Uterus (tissue), 4 donors: ENCODE measurements at places on chromosomes 4 and X. TPM values are rescaled to one million over a fixed set of nuclear protein-coding genes. Genes with fewer than 3 reads are reported as not detected.
A peak's percentile ranks its signal among the peaks of the same experiment; 100 is the strongest.

DNA sequence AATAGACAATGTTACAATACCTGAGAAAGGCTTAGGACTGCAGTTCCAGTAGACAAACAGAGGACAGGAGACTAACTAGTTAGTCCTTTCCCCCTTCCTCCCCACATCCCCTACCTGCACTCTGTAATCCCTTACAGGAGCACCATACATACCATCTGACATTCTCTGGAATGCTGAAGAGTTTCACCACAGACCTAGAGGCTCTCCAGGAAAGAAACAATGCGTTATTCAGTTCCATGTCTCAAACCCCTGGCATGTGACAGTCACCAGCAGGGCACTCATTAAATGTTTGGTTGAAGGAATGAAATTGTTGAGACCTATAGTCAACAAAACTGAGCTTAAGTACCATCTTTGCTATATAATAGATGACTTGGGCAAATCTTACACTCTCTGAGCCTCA is 100.2 kb upstream of the USP38 start:
- H3K4me1 ChIP-seq = no peaks in the 10 kb centered on the region
- H3K27me3 ChIP-seq = no peaks in the 10 kb centered on the region
- H3K4me3 ChIP-seq = no peak overlapping the region
- H3K27ac ChIP-seq = no peak overlapping the region
- no peaks in the 10 kb centered on the region for H3K36me3 ChIP-seq

GRCh38 chrX:133523081-133523487 is 107.8 kb upstream of the GPC4 start:
- no peaks in the 10 kb centered on the region for H3K27me3 ChIP-seq
- DNase-seq = no peak
- H3K36me3 ChIP-seq = no peaks in the 10 kb centered on the region
- H3K4me1 ChIP-seq = no peaks in the 10 kb centered on the region

GRCh38 chr4:15232366-15233263 is 195.2 kb upstream of the C1QTNF7 start:
- DNase-seq = no peak
- no peaks in the 10 kb centered on the region for H3K27me3 ChIP-seq
- H3K4me3 ChIP-seq = no peak overlapping the region
- peaks cover 12% of the 10 kb centered on the region for H3K4me1 ChIP-seq

- H3K27ac ChIP-seq = no peak overlapping the region
- DNase-seq = no peak
- no peaks in the 10 kb centered on the region for H3K4me1 ChIP-seq
- H3K36me3 ChIP-seq = no peaks in the 10 kb centered on the region
Measured at GRCh38 chr4:121479808-121480207, 99.0 kb upstream of the QRFPR start.

DNA sequence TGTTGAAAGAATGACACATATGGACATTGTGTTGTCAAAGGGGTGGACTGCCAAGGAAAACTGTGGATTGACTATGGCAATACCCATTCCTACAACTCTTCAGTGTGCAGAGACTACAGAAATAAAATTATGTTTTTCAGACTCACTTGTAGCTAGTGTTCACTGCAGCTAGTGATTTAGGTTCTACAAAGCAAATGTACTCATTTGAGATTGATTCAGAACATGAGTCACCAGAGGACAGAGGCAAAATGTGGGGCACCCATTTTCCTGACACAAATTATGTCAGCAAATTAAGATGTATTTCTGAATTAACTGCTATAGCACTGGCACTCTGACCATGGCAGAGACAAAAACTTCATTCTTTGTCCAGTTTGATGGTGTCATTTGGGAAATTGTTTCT is 40.7 kb downstream of the SPCS3 start:
- H3K27ac ChIP-seq = no peak overlapping the region
- DNase-seq = no peak
- H3K4me1 ChIP-seq = no peaks in the 10 kb centered on the region
- no peaks in the 10 kb centered on the region for H3K27me3 ChIP-seq
- H3K36me3 ChIP-seq = no peaks in the 10 kb centered on the region

- no peak overlapping the region for H3K4me3 ChIP-seq
- no peaks in the 10 kb centered on the region for H3K4me1 ChIP-seq
- DNase-seq = no peak
- H3K27me3 ChIP-seq = no peaks in the 10 kb centered on the region
Measured at GRCh38 chr4:185775792-185776555, 36.0 kb downstream of the SORBS2 start.

DNA sequence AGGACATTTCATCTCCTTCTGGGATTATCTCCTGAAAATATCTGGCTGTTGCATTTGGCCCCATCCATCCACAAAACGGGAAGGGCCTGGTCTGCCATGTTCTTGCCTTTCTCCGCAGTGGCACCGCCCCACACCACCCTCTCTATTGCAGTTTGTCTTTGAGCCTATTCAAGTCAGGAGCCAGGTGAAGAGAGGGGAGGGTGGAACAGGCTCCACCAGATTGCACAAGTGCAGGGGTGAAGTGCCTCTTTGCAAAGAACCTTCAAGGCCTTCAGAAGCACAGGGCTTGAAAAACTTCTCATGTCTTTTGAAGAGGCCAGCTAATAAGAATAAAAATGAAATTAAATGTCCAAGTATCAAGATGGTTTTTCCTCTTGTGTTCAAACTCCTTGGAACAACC is 28.7 kb downstream of the RS1 start:
- H3K4me1 ChIP-seq = no peaks in the 10 kb centered on the region
- H3K4me3 ChIP-seq = no peak overlapping the region
- no peak overlapping the region for H3K27ac ChIP-seq
- DNase-seq = no peak
- no peaks in the 10 kb centered on the region for H3K27me3 ChIP-seq

DNA sequence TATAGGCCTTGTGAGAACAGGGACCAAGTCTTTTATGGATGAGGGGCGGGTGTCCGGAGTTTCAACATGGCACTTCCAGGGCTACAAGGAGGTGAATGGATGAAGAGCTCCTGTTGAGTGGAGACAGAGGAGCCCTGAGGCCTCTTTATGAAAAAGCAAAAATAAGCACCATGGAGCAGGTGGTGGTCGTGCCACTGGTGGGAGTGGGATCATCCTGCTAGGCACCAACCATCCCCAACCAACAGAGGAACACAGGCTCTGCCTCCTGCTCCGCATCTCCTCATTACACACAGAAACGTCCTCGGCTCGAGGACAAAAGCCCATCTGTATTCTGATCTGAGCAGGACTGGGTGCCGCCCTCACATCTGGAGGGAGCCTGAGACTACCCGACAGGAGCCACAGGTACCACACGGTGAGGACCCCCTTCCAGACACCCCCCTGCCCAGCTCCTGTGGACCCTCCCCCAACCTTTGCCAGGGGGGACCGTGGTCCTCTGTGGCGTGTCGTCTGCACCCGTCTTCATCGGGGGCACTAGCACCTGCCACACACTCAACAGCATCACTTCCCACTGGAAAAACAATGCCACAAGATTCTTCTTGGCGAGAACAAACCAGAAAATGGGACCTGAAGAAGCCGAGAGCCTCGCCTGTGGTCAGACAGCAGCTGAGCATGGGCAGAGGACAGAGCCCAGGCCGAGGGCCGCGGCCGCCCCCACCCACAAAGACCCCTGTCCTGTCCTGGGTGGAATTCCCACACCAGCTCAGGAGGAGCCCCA is 3.9 kb upstream of the PDE6B start:
- DNase-seq = no peak
- no peaks in the 10 kb centered on the region for H3K36me3 ChIP-seq
- H3K27ac ChIP-seq = no peak overlapping the region
- no peaks in the 10 kb centered on the region for H3K4me1 ChIP-seq
- no peak overlapping the region for H3K4me3 ChIP-seq

DNA sequence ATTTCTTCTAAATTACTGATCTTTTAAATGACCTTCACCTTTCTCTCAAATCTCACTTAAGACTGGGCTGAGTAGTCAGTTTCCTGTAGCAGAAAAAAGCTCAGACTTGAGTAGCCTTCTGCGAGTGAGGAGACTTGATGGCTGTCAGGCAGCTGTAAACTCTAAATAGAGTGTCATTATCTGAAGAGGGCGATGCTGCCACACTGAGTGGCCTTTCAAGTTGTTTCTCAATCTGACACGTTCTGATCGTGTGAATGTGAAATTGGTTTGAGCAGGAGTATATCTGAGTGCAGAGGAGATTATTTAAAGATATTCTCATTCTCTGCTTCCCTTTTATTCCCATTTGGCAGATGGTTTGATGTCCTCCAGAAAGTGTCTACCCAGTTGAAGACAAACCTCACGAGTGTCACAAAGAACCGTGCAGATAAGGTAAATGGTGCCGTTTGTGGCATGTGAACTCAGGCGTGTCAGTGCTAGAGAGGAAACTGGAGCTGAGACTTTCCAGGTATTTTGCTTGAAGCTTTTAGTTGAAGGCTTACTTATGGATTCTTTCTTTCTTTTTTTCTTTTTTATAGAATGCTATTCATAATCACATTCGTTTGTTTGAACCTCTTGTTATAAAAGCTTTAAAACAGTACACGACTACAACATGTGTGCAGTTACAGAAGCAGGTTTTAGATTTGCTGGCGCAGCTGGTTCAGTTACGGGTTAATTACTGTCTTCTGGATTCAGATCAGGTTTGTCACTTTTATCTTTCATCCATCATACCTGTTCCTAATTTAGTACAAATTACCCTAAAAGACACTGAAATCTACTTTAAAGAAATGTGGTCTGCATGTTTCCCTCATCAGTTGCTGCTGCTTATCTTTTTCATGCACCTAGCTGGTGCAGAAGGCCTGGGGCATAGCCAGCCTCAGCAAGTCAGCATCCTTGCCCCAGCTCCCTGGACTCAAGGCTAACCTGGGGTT is 74.3 kb upstream of the MSANTD1 start:
- H3K4me1 ChIP-seq = no peaks in the 10 kb centered on the region
- no peaks in the 10 kb centered on the region for H3K27me3 ChIP-seq
- no peaks in the 10 kb centered on the region for H3K36me3 ChIP-seq

DNA sequence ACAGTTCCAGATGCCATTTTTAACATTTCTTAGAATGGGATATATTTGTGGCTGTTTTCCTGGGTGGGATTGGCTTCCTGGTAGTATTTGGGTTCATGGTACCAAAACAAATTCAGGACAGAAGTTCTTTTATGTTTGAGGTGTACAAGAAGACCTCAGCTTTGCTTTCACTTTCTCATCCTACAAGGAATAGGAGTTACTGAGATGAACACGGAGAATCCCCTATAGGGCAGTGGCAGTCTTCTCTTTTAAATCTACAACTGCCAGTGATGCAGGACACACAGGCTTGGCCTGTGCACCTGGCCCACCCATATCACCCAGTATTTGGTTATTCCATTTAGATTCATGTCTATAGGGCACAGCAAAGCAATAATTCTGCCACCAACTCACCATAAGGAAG is 35.2 kb downstream of the SLC10A7 start:
- H3K27me3 ChIP-seq = no peaks in the 10 kb centered on the region
- H3K4me3 ChIP-seq = no peak overlapping the region
- H3K36me3 ChIP-seq = no peaks in the 10 kb centered on the region
- no peak for DNase-seq
- H3K27ac ChIP-seq = no peak overlapping the region

GRCh38 chr4:77187322-77187721 is 30.3 kb downstream of the CCNG2 start:
- H3K36me3 ChIP-seq = no peaks in the 10 kb centered on the region
- no peaks in the 10 kb centered on the region for H3K4me1 ChIP-seq
- no peak overlapping the region for H3K4me3 ChIP-seq
- no peaks in the 10 kb centered on the region for H3K27me3 ChIP-seq
- no peak overlapping the region for H3K27ac ChIP-seq

GRCh38 chrX:8813036-8813435 is 11.9 kb upstream of the FAM9A start:
- H3K4me3 ChIP-seq = no peak overlapping the region
- no peak overlapping the region for H3K27ac ChIP-seq
- H3K36me3 ChIP-seq = no peaks in the 10 kb centered on the region
- no peaks in the 10 kb centered on the region for H3K4me1 ChIP-seq
- H3K27me3 ChIP-seq = no peaks in the 10 kb centered on the region
- no peak for DNase-seq

DNA sequence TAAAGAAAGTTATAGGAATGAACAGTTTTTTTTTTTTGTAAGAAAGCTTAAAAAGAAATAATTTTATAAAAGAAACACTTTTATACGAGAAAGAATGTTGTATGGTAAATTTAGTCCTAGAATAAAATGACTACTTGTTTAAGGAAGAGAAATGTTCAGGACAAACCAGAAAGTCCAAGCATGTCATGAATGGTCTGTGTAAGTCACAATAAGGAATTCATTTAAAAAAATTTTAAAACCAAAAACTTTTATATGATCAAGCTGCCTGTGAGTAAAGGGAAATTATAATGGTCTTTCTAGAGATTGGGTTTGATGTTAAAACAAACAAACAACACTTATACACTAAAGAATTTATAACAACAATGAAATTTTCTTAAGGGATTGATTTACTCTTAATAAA is 858.9 kb upstream of the PCDH7 start:
- no peaks in the 10 kb centered on the region for H3K4me1 ChIP-seq
- H3K27ac ChIP-seq = no peak overlapping the region
- no peak for DNase-seq
- H3K36me3 ChIP-seq = no peaks in the 10 kb centered on the region

DNA sequence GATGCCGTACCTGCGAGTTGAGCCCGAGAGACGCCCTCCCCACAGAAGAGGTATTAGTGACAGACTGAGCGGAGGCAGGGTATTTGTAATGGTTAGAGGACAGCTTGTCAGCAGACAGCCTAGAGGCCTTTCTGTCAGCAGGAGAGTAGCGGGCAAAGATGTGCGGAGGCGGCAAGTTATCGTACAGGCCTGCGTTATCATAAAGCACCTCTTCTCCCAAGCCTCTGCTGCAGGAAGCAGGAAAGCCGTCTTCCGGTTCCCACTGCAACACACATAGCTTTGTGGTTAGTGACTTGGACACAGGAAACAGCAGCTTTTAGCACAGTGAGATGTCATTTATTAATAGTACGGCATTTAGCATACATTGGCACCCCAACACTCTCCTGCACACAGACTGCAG is 158.3 kb downstream of the AFAP1 start:
- no peaks in the 10 kb centered on the region for H3K27me3 ChIP-seq
- no peak overlapping the region for H3K4me3 ChIP-seq
- DNase-seq = no peak
- H3K27ac ChIP-seq = peak overlapping the region; percentile 66
- no peaks in the 10 kb centered on the region for H3K36me3 ChIP-seq

GRCh38 chrX:132063334-132063733 is 40.2 kb downstream of the STK26 start:
- no peak overlapping the region for H3K27ac ChIP-seq
- no peaks in the 10 kb centered on the region for H3K27me3 ChIP-seq
- peaks cover 5% of the 10 kb centered on the region for H3K4me1 ChIP-seq
- no peak for DNase-seq
- H3K36me3 ChIP-seq = no peaks in the 10 kb centered on the region
- no peak overlapping the region for H3K4me3 ChIP-seq

Gene UGT2B11
- not detected for total RNA-seq

Gene YTHDC1
- total RNA-seq = 96.5 TPM

Gene CHM
- 53.8 TPM for total RNA-seq

Gene FRMD7
- 4.3 TPM for total RNA-seq

Gene CXCL11
- not detected for total RNA-seq
